ENCODE measurements at places on chromosomes 2 and 18. TPM values are rescaled to one million over a fixed set of nuclear protein-coding genes. Genes with fewer than 3 reads are reported as not detected.

Gene LRP2
- 1.8 TPM for total RNA-seq

Gene RRM2
- total RNA-seq = 396 TPM

Gene KLHL41
- not detected for total RNA-seq

Gene FOXD4L1
- total RNA-seq = not detected

GRCh38 chr2:241010531-241011295, 12.3 kb downstream of the SNED1 start:
- peaks cover 31% of the 10 kb centered on the region for H3K4me1 ChIP-seq
- peak overlapping the region; percentile 79 for H3K27ac ChIP-seq
- peaks cover 1% of the 10 kb centered on the region for H3K36me3 ChIP-seq
- no peaks in the 10 kb centered on the region for H3K27me3 ChIP-seq

GRCh38 chr18:25279961-25280360, 72.0 kb downstream of the ZNF521 start:
- H3K27me3 ChIP-seq = peaks cover 9% of the 10 kb centered on the region
- H3K36me3 ChIP-seq = no peaks in the 10 kb centered on the region
- H3K4me3 ChIP-seq = no peak overlapping the region
- DNase-seq = no peak
- H3K27ac ChIP-seq = no peak overlapping the region

DNA sequence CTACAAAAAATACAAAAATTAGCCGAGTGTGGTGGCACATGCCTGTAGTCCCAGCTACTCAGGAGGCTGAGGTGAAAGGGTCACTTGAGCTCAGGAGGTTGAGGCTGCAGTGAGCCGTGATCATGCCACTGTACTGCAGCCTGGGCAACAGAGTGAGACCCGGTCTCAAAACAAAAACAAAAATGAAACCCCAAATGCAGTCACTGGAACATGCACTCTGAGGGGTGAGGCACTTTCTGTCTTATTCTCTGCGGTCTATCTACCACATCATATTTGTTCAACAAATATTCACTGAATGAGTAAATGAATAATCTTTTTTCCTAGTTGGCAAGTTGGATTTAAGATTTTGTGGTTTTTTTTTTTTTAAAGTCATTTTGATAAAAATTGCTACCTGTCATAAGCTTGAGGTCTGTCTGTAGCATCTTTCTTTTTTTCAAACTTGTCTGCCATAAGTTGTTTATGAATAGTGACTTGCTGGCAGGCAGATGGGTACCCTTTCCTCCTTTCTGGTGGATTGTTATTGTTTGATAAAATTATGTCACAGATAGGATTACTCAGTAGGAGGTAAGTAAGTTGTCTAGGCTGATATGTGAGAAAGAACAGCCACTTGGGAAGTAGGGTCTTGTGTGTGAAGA, 11.8 kb downstream of the CHRNA1 start:
- peak; percentile 52 for DNase-seq
- H3K4me3 ChIP-seq = peak overlapping the region; percentile 24
- peak overlapping the region; percentile 68 for H3K27ac ChIP-seq
- H3K36me3 ChIP-seq = no peaks in the 10 kb centered on the region
- H3K27me3 ChIP-seq = no peaks in the 10 kb centered on the region

GRCh38 chr2:238202326-238203093, 985 bp downstream of the ILKAP start:
- no peaks in the 10 kb centered on the region for H3K27me3 ChIP-seq
- peak overlapping the region; percentile 84 for H3K4me3 ChIP-seq
- peaks cover 41% of the 10 kb centered on the region for H3K4me1 ChIP-seq
- peak; percentile 46 for DNase-seq
- H3K36me3 ChIP-seq = peaks cover 17% of the 10 kb centered on the region
- H3K27ac ChIP-seq = peak overlapping the region; percentile 86

DNA sequence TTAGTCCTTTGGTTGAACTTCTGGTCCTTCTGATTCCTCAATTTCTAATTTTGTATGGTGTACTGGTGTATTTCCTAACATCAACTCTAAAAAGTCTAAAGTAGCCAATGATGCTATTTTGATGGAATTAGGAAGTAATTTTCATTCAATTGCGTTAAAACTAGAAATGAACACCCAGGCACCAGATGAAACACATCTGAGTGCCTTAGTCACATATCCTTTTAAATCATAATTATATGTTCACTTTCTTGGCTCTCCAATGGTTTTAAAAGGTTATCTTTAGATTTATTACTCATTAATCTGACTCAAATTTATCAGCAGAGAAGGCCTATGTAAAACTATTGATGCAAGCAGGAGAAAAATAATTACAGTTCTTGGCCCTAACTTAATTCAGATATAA, 119.7 kb downstream of the GAREM1 start:
- no peak overlapping the region for H3K27ac ChIP-seq
- no peaks in the 10 kb centered on the region for H3K36me3 ChIP-seq
- peaks cover 4% of the 10 kb centered on the region for H3K27me3 ChIP-seq
- no peak overlapping the region for H3K4me3 ChIP-seq
- no peak for DNase-seq

GRCh38 chr2:230658877-230659652, 53.6 kb upstream of the CAB39 start:
- DNase-seq = peak; percentile 92
- peak overlapping the region; percentile 97 for H3K27ac ChIP-seq
- H3K27me3 ChIP-seq = no peaks in the 10 kb centered on the region

GRCh38 chr18:43501099-43501498, 223.8 kb upstream of the SYT4 start:
- H3K4me3 ChIP-seq = no peak overlapping the region
- H3K4me1 ChIP-seq = no peaks in the 10 kb centered on the region
- H3K27me3 ChIP-seq = no peaks in the 10 kb centered on the region
- H3K36me3 ChIP-seq = no peaks in the 10 kb centered on the region
- DNase-seq = no peak
- no peak overlapping the region for H3K27ac ChIP-seq

DNA sequence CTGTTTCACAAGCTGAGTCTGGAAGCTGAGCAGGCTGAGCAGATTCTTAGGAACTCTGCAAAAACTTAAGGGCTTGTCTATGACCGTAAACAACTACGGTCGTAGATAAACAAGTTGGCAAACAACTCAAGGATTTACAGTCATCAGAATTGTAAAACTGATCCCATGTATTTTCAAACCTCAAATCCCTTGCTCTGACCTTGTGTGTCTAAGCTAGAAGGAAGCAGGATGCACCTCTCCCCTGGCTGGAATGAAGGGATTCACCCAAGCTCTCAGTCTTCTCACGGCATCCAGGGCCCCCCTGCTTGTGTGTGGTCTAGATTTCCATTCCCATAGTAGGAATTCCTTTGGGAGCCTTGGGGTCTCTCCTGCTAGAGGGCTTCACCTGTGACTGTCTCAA, 12.4 kb upstream of the IL1RN start:
- no peaks in the 10 kb centered on the region for H3K36me3 ChIP-seq
- no peak overlapping the region for H3K4me3 ChIP-seq
- no peaks in the 10 kb centered on the region for H3K27me3 ChIP-seq
- H3K4me1 ChIP-seq = peaks cover 15% of the 10 kb centered on the region

DNA sequence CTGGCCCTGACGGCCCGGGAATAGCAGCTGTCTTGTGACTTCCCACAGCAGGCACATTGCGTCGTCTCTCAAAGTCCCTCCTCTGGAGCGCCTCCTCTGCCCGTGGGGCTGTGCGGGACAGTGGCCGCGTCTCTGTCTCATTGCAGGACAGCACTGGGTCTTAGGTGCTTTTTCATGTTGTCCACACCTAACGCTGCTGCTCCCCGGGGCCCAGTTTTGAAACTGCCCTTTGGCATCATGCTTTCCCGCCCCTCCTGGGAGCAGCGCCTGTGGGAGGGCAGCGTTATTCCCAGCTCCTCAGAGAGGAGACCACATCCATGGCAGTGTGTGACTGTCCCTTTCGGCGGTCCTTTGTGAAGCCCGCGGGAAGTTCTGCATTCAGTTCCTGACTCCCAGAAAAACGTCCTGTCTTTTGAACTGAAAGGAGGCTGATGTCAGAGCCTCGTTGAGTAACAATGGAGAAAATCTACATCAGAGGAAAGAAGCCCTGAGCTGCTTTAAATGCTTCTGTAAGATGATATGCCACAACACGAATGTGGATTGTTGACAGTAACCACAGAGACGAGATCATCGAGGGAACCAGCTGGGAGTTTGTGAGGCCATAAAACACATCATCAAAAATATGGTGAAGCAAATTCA, 226.0 kb downstream of the FAM210A start:
- H3K4me3 ChIP-seq = no peak overlapping the region
- peaks cover 32% of the 10 kb centered on the region for H3K36me3 ChIP-seq
- H3K27me3 ChIP-seq = no peaks in the 10 kb centered on the region
- no peak overlapping the region for H3K27ac ChIP-seq
- peaks cover 38% of the 10 kb centered on the region for H3K4me1 ChIP-seq

DNA sequence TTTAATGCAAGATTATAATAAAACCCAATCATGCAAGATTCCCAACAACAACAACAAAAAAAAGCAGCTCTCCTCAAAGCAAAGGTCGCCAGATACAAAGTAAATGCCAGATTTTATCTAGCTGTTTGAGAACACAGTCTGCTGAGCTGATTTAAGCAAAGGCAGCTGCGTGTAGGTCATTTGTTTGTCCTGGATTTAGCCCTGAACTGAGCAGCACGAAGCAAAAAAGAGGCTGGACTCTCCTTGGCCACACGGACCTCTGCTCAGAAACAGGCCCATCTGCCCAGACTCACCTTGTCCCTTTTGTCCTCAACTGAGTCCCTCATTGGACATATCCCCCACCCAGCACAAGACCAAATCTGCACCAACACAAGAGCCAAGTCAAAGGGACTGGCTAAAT, 91.5 kb downstream of the PID1 start:
- H3K36me3 ChIP-seq = no peaks in the 10 kb centered on the region
- H3K4me1 ChIP-seq = no peaks in the 10 kb centered on the region
- H3K27me3 ChIP-seq = no peaks in the 10 kb centered on the region
- no peak overlapping the region for H3K4me3 ChIP-seq

DNA sequence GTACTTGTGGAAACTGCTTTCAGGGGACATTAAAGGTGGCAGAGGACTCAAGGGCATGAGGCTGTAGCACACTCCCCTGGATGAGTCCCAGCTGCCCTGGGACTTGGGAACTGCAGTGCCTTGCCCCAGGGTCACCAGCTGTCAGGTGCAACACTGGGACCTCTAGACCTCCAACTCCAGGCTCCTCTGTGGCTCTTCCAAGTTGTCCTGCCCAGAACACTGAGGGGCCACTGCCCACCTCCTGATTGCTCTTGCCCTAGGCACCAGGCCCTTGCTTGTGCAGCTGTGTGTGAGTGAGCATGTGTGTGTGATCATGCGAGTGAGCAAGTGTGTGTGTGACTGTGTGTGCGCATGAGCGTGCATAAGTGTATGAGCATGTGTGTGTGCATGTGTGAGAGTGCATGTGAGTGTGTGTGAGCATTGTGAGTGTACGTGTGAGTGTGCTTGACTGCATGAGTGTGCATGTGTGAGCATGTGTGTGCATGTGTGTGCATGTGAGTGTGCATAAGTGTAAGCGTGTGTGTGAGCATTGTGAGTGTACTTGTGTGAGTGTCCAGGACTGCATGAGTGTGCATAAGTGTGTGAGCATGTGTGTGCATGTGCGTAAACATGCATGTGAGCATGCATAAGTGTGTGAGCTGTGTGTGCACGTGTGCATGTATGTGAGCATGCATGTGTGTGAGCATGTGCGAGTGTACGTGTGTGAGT, 301.5 kb downstream of the NDUFA10 start:
- no peak overlapping the region for H3K4me3 ChIP-seq
- no peaks in the 10 kb centered on the region for H3K27me3 ChIP-seq
- H3K4me1 ChIP-seq = no peaks in the 10 kb centered on the region
- no peaks in the 10 kb centered on the region for H3K36me3 ChIP-seq
- DNase-seq = no peak
- no peak overlapping the region for H3K27ac ChIP-seq

DNA sequence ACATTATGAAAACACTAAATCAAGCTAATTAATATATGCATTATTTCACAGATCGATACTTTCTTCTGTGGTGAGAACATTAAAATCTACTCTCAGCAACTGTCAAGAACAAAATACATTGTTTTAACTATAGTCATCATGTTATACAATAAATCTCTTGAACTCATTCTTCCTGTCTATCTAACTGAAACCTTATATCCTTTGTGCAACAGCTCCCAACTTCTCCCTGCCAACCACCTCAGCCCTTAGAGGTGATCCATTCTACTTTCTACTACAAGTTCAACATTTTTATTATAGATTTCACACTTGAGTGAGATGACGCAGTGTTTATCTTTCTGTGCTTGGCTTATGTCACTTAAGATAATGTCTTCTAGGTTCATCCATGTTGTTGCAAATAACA, 535.2 kb upstream of the CRIM1 start:
- no peak overlapping the region for H3K4me3 ChIP-seq
- no peaks in the 10 kb centered on the region for H3K4me1 ChIP-seq
- H3K36me3 ChIP-seq = no peaks in the 10 kb centered on the region

DNA sequence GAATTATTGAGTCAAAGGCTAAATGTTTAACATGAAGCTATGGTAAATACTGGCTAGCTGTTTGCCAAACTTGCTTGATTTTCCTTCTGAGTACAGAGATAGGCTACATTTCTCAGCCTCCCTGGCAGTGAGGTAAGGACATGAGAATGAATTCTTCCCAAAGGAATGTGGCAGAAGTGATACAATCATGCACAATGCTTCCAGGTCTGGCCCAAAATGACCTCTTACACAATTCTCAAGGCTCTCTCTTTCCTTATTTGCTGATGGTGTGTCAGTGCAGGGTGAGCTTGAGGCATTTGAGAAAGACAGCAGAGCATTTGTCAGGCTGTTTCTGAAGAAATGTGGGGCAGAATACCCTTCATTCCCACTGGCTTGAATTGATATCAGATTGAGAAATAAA, 95.6 kb upstream of the NABP1 start:
- no peak overlapping the region for H3K4me3 ChIP-seq
- H3K36me3 ChIP-seq = no peaks in the 10 kb centered on the region
- H3K4me1 ChIP-seq = peaks cover 4% of the 10 kb centered on the region

DNA sequence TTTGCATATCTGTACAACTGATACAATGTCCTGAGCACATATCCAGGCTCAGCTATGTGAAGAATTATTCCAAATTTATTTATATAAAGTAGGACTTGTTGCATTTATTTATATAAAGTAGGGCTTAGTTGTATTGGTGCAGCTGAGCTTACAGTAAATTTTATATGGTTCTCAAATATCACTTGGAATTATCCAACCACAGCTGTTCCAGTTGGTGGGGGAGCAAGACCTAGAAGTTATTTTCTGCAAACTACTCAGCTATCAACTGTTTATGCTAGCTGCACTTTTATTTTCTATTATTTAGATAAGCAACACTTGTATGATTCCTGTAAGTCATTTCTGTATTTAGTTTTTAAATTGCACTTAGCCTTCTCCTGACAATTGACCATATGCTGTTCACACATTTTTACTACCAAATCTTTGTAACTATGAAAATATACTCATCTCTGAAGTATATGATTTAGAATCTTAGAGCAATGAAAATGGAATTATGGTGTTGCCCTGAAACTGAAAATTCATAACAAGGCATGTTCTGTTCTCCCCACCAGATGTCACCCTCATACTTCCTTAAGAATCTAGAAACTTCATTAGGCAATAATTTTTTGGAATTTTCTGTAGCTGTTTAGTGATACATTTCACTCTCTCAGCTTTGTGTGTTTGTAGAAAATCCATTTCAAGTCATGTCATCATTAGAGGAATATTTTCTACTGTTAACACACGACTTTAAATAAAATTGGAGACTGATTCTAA, 157.0 kb upstream of the CBLN2 start:
- no peaks in the 10 kb centered on the region for H3K4me1 ChIP-seq
- H3K4me3 ChIP-seq = no peak overlapping the region
- no peak for DNase-seq
- H3K27me3 ChIP-seq = no peaks in the 10 kb centered on the region
- no peak overlapping the region for H3K27ac ChIP-seq
